ENCODE measurements at places on chromosomes 7 and 10.

DNA sequence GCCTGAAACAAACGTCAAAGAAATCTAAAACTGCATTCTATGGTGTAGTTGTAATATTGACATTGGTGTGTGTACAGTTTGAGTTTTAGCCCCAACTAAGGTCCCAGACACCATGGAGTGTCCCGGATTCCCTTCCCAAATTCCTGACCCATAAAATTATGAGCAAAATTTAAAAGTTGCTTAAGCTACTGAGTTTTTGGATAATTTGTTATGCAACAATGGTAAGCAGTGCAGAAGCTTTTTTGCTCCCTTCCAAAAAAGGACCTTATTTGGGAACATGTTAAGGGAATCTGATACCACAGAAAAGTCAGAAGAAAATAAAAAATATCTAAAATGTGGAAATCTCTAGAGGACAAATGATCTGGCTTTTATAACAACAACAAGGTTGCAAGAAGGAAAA, 63.3 kb upstream of the KMT2E start:
- DNase-seq, result no peak

- DNase-seq, result no peak
Measured at GRCh38 chr7:3725155-3726059, 424.4 kb downstream of the SDK1 start.

- DNase-seq, result peak; percentile 90
Measured at GRCh38 chr7:47600199-47601118, 18.5 kb upstream of the TNS3 start.

GRCh38 chr10:126140746-126141273, 244.4 kb downstream of the FANK1 start:
- no peak for DNase-seq

DNA sequence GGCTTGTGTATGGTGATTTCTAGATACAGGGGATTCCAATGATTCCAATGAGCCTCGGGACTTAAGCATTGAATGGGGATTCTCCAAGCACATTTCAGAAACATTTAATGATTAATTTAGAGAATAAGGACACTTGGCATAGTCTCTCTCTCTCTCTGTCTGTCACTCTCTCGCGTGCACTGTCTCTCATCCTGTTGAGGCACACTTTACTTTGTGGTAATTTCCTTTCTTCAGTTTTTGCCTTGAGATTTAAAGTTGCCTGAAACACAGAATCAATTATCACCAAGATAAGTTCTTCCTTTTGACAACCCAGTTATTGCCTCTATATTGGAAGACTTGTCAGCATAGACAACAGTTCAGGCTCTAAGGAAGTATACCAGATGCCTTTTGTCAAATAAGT, 131.6 kb downstream of the ARID5B start:
- no peak for DNase-seq

GRCh38 chr10:115432188-115432819, 339.1 kb downstream of the ATRNL1 start:
- peak; percentile 7 for DNase-seq

DNA sequence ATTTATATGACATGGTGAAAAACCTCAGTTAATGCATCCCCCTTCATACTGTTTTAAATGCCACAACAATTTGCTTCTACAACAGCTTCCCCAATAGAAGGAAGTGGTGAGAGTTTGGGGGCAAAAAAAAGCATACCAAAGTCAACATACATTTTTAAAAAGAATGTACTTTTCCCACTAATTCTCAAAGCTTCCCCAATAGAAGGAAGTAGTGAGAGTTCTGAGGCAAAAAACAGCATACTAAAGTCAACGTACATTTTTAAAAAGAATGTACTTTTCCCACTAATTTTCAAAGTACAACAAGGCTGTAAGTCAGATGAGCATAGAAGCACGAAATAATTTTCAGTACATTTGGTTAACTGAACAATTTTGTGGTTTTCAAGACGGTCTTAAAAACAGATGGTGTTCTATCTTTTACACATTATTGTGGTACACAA, 24.0 kb downstream of the WASL start:
- DNase-seq, result peak; percentile 41

GRCh38 chr10:49361178-49361554, 34.7 kb downstream of the DRGX start:
- no peak for DNase-seq

DNA sequence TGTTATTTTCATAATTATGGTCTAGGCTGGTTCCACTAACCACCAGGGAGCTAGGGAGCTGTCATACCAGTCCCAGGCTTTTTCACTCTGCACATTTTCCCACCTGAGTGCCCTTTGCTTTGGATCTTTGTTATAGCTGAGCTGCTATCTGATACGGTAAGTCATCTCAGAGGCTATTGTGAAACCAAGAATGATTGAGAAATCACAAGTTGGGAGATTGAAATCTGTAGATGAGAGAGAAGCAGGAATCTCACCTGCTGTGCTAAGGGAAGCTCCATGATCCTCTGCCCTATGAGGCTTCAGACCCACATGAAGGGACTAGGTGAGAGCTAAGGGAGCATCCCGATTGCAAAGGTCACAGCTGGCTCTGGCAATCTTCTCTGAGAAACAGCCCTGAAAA, 307.8 kb downstream of the REEP3 start:
- no peak for DNase-seq

DNA sequence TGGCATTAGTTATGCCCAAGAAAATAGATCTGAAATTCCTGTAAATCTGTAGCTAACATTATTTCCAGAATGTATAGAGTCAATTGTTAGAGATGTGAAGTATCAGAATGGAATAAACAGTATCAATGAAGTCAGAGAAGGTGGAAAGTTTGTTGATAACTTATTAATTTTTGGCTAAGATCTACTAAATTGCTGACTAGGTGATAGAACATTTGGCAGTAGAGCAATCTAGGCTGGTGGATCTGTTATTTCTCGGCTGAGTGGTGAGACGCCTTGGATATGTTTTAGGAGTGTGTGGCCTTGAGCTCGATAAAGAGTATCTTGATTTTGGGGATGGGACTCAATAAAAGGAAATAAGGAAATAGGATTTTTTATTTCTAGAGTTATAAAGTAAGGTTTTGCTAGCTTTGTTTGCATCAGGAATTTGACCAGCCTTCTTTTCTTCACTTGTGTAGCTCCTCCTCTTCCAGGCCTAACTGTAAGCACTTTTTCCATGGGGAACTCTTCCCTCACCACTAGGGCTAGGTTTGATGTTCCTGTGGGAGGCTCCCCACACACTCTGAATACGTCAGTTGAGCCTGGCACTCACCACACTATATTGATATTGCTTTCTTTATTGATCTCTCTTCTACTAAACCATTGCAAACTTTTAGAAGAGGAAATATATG, 86.8 kb upstream of the CSTF2T start:
- DNase-seq, result no peak
